ENCODE measurements at places on chromosomes 1 and 21.

- DNase-seq, result no peak
Observed at GRCh38 chr1:200528858-200529606, 91.5 kb downstream of the KIF14 start.

- DNase-seq, result no peak
Observed at GRCh38 chr21:45326891-45327440, 39.3 kb upstream of the POFUT2 start.

DNA sequence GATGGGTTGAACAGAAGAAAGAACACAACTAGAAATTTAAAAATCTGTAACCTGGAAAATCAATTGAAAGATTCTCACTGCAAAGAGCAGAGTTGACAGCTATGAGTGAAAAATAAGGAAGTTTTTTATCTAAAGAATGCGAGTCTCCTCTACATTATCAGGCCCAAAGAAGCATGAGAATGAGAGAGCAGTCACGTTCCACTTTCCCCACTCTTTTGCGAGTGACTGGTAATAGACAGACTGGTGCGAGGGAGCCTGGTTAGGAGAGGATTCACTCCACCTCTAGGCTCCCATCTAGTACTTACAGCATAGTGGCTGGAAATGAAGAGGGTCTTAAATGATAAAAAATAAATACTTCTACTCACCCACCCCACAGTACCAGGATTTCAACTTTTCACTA lies 52.0 kb downstream of the PRDX6 start:
- DNase-seq, result no peak

DNA sequence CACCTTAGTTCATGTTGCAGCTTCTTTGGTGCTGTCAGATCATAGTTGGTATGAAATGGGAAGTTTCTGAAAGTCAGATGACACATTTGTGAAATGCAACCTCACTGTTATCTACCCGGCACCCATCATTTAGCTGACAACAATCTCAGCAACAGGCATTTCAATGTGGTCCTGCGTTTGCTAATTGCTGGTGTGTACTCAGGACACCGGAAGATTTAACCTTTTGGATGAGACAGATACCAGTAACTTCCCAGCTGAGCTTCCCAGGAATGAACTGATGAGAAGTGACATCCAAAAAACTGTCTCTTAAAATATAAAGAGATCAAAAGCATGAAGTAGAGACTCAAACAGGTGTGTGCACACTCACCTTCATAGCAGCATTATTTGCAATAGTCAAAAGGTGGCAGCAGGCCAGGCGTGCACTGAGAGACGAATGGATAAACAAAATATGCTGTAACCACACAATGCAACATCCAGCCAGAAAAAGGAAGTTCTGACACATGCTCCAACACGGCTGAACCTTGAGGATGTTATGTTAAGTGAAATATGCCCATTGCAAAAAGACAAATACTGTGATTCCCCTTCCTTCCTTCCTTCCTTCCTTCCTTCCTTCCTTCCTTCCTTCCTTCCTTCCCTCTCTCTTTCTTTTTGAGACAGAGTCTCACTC lies 7.9 kb upstream of the CLDN14 start:
- DNase-seq, result no peak

- no peak for DNase-seq
Observed at GRCh38 chr1:1940123-1940425, 21.0 kb upstream of the TMEM52 start.

- DNase-seq, result no peak
Observed at GRCh38 chr1:242534753-242535152, 10.3 kb upstream of the PLD5 start.

DNA sequence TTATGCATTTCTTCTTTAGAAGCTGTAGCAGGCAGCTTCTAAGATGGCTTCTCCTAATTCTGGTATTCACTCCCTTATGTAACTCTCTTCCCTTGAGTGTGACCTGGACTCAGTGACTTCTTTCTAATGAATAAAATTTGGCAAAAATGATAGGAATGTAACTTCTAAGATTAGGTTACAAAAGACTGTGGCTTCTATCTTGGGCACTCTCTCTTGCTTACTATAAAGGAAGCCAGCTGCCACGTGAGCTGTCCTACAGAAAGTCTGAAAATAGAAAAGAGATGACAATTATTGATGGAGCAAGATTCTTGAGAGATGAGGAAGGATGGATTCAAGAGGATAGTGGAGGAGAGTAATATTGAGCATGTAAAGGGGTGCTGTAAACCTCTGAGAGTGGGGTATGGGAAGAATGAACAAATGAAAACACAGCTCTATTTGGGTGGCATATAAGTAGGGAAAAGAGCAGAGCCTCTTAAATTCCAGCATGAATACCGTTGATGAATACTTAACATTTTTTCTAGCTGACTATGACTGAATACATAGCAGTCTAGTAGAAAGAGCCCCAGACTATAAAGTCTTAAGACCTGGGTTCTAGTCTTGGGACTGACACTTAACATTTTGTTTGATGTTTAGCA lies 5.5 kb downstream of the TSEN15 start:
- no peak for DNase-seq

DNA sequence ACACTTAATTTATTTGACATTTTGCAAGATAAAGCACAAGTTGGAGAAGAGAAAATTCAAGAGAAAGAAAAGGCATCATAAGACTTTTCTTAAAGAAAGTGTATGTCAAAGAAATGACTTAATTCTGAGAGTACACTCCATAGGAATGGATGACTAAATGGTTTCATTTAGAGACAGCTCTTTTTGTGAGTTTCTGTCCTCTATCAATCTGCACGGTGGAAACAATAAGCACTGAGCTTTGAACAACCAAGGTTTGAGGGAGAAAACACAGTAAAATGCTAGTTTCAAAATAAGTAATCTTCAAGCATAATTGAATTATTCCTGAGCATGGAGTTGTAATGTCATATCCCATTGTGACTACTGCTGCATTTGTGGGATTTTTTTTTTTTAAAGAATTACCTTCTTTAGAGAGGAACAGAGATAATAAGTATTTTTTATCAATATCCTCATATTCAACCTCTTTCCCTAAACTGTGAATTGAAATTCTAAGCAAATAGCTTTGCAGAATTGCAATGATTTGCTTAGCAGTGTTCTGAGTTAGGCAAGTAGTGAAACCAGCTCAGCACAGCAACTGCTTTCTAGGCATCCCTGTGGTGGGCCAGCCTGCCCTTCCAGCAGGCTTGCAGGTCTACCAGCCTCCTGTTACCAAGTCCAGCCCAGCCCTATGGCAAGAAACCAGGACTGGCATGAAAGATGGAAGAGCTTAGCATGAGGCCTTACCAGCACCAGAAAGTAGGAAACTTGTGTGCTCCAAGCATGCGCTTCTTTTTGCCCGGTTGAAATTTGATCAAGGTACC lies 38.2 kb downstream of the KCNJ6 start:
- no peak for DNase-seq

DNA sequence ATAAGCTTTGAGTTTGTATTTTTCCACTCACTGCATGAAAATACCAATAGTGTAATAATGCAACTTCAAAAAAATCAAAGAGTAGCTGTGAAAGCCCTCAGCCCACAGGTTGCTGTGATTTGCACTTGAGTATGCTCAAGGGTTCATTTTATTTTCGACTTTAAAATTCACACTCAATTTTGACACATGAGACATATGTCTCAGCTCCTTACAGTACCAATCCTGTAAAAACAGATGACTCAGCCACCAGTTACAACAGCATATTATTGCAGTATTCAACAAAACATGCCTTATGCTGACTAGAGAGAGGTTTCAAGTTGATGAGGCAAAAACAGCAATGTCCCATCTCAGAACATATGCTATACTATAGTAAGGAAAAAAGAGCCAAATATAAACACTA lies 66.1 kb downstream of the CYYR1 start:
- DNase-seq, result no peak

- DNase-seq, result no peak
Observed at GRCh38 chr1:175422156-175422555, 229.6 kb upstream of the KIAA0040 start.

GRCh38 chr1:236639686-236640085 lies 35.4 kb upstream of the HEATR1 start:
- DNase-seq, result no peak

DNA sequence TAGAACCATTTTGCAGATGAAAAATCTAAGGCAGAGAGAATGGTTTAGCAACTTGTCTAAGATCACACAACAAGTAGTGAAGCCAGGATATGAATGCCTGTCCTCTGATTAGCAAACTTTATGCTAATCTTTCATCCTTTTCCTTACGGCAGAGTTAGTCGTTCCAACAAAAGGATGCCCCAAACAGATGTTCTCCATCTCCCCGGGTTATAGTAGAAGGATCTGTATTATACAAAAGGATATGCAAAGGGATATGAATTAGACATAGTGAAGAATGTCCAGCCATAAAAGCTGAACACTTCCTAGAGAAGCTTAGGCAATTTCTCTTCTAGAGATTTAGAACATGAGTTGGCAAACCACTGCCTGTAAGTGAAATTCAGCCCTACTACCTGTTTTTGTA lies 291.6 kb upstream of the DUSP10 start:
- DNase-seq, result no peak

- no peak for DNase-seq
Observed at GRCh38 chr1:21051177-21051825, 125.4 kb downstream of the EIF4G3 start.

- DNase-seq, result no peak
Observed at GRCh38 chr1:236089046-236089773, 24.3 kb upstream of the NID1 start.

GRCh38 chr1:153963850-153964331 lies 554 bp upstream of the SLC39A1 start:
- DNase-seq, result no peak

DNA sequence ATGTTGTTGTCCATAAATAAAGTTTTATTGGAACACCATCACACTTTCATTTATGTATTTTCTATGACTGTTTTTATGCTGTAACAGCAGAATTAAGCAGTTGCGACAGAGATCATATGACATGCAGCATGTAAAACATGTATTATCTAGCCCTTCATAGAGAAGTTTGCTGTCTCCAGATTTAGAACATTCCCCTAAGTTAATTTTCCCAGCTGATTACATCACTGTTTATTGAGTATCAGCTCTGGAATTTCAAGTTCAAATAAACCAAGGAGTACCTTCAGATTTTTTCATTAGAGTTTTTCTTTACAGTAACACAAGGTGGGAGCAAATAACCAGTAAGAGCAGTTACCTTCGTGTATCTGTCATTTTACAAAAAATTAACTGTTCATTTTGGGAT lies 792.8 kb downstream of the USP25 start:
- no peak for DNase-seq

GRCh38 chr1:4328402-4329071 lies 325.9 kb upstream of the AJAP1 start:
- DNase-seq, result no peak

- no peak for DNase-seq
Observed at GRCh38 chr1:53134961-53135734, 7.3 kb downstream of the SLC1A7 start.

DNA sequence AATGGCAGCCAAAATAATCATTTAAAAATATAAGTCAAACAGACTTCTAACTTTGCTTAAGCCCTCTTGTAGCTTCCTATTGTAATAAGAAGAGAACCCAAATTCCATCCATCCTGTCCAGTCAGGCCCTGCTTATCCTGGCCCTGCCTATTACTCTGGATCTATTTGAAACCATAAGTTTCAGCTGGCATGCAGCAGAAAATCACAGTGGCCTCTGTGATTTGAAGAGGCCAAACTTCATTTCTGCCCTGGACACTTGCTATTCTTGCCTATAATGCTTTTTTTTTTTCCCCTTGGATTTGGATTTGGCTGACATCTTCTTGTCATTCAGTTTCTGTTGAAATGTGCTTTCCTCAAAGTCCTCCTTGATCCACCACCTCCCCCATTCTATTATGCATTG lies 642.8 kb downstream of the USP25 start:
- DNase-seq, result no peak

DNA sequence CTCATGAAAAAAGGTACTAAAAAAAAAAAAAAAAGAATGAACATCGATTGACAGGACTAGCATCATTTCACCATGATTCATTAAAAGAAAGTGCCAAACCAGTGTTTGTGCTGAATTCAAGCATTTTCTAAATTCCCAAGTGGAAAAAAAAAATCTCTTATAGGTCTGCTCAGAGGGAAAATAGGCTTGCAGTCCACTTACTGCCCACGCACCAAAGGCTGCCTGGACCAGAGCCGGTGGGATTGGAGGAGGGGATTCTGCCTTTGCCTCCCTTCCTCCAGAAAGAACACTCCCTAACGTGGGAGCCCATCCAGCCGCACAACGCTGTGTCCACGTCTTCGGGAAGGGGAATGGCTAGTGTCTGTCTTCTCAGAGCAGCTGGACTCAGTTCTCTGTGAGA lies 5.5 kb upstream of the TRAPPC10 start:
- no peak for DNase-seq

DNA sequence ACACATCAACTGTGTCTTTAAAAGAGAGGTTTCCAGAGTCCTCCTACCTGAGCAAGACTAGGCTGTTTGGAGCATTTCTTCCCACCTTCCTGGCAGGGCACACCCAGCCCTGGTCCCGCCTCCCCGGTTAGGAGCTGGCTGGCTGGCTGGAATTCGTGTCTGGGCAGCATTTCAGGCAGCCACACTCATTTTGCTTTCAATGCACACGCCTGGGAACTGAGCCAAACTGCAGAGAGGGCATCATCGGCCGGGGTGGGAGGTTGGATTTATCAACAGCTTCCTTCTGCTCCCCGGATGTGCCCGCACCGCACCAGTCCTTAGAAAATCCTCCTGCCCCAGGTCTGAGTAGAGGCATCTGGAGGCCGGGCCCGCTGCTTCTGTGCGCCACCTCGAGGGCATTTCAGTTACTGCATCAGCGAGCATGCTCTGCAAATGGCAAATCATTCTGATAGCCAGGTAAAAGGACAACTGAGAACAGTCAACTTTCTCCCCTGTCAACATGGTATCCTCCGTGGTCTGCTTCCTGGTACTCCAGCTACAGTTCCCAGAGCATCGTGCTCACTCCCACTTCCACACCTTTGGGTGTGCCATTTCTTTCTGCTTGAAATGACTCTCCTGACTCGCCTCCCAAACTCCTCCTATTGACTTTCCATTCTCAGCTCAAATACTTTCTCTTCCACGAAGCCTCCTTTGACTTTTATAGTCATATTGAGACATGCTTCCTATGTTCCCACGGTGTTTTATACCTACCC lies 20.6 kb downstream of the TCEA3 start:
- peak; percentile 77 for DNase-seq

DNA sequence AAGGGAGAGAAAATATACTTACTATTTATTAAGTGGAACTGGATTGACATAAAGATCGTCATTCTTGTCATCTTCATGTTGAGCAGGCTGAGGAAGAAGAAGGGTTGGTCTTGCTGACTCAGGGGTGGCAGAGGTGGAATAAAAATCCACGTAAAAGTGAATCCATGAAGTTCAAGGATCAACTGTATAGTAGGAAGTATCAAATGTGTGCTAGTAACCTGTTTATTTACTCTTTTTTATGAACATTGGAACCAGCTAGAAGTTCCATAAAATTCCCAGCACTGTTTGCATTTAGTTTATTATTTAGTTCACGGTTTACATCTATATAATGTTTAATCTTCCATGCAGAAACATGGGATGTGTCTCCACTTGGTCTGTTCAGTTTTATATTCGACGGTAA lies 70.7 kb downstream of the PLPPR4 start:
- no peak for DNase-seq

Data from memory B cell (primary cell).